ENCODE measurements at places on chromosomes 7 and 10.

DNA sequence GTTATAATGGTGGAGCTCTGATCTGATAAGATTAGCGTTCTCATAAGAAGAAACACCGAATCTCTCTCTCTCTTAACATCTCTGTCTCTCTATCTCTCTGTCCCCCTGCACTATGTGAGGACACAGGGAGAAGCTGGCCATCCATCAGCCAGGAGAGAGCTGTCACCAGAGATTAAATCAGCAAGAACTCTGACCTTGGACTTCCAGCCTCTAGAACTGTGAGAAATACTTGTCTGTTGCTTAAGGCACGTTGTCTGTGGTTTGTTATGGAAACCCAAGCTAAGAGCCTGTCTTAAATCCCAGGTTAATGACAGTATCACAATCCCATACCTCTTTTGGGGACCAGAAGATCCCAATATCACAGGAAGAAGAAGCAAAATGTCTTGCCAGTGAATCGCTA, 132.0 kb upstream of the AKR1E2 start:
- H3K27ac ChIP-seq: no peak overlapping the region
- H3K36me3 ChIP-seq: no peaks in the 10 kb centered on the region
- no peaks in the 10 kb centered on the region for H3K4me1 ChIP-seq
- no peak for DNase-seq
- no peak overlapping the region for H3K4me3 ChIP-seq
- H3K27me3 ChIP-seq: no peaks in the 10 kb centered on the region

DNA sequence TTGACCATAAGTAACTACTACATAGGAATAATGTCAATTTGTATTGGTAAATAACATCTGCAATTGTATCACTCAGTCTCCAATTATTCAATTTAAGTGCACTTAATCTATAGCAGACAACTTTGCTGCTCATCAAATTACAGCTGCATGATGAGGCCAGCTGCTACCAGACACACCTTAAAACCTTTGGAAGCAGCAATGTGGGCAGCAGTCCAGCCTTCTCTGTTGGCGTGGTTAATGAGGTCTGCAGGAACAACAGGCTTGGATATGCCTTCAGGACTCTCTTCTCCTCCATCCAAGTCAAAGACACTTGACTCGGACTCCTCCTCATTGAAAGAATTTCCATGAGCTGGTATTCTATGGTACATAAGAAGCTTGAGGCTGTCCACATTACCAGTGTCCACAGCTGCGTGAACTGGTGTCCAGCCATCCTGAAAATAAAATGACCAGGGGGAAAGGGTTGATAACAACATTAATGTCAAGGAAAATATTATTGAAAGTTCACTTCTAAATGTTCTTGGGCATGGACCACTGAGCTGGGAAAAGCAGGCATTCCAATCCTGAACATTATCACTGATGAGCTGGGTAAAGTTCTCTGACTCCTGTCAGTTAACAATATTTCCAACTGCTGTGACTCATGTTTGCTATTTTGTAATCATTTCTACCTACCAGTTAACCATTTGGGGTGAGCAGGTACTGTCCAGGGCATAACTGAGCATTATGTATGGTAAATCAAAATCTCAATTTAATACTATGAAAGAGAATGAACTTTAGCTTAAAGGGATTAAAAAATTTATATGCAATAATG, 95.7 kb downstream of the CTTNBP2 start:
- H3K27me3 ChIP-seq: no peaks in the 10 kb centered on the region
- no peaks in the 10 kb centered on the region for H3K36me3 ChIP-seq
- no peaks in the 10 kb centered on the region for H3K4me1 ChIP-seq

- no peaks in the 10 kb centered on the region for H3K27me3 ChIP-seq
- H3K36me3 ChIP-seq: peaks cover 29% of the 10 kb centered on the region
- no peaks in the 10 kb centered on the region for H3K4me1 ChIP-seq
- DNase-seq: no peak
Measured at GRCh38 chr10:114839901-114840300, 18.3 kb downstream of the FHIP2A start.

DNA sequence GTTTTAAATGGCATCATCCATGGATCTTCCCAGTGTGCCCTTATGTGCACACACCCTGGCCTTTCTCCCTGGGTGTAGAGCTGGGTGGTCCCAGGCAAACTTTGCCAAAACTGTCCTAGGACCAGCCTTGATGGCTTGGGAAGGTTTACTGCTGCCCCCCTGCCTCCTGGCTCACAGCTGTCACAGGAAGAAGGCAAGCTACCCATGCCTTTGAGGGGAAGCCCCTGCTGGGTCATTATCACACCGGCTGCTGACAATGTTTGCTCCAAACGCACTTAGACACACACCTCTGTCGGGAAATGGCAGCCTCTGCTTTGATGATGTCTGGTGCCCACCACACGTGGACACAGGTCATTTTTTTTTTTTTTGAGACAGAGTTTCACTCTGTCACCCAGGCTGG, 25.2 kb upstream of the FIGNL1 start:
- H3K4me3 ChIP-seq: no peak overlapping the region
- H3K36me3 ChIP-seq: no peaks in the 10 kb centered on the region
- H3K4me1 ChIP-seq: no peaks in the 10 kb centered on the region
- no peak overlapping the region for H3K27ac ChIP-seq

DNA sequence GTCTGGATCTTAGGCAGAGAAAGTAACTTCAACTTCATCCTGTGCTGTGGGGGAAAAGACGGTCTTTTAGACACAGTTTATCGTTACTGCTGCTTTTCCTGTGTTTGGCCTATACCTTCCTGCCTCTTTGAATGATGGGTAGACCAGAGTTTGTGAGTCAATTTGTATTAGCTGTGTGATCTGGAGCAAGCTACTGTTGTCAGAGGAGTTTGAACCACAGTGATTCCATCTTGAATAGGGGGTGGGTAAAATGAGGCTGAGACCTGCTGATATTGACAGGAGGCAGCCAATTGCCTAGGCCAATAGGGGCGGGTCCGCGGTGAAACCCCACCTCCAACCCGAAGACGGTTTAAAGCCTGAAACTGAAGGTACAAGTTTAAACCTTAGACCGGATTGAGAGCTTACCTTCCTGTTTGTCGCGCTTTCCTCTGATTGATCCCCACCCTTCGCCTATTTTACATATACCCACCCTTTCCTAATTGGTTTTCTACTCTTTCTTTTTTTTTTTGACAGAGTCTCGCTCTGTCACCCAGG, 35.8 kb upstream of the EIF4H start:
- DNase-seq: no peak
- no peaks in the 10 kb centered on the region for H3K36me3 ChIP-seq
- H3K4me1 ChIP-seq: no peaks in the 10 kb centered on the region
- no peak overlapping the region for H3K4me3 ChIP-seq
